WTC11 (cell line): ENCODE measurements at places on chromosomes 7 and 10. TPM values are rescaled to one million over a fixed set of nuclear protein-coding genes. Genes with fewer than 3 reads are reported as not detected.

DNA sequence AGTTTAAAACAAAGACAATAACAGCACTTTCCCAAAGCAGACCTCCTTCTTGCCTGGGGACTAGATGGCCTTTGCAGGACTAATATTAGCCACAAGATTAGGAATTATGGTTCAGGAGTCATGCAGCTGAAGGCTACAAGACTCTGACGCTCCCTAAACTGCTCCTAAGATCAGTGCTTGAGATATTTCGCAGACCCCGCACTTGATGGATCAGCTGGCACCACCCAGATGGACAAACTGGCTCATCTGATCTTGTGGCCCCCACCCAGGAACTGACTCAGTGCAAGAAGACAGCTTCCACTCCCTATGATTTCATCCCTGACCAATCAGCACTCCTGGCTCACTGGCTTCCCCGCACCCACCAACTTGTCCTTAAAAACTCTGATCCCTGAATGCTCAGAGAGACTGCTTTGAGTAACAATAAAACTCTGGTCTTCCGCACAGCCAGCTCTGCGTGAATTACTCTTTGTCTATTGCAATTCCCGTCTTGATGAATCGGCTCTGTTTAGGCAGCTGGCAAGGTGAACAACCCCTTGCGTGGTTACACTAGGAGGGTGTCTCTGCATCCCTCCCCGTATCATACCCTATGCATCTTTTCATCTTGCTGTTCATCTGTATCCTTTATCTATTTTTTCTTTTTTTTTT lies 26.9 kb upstream of the NRBF2 start:
- H3K4me3 ChIP-seq: no peak overlapping the region
- H3K27me3 ChIP-seq: no peaks in the 10 kb centered on the region; the same call in 1 of the 2 replicates
- peak overlapping the region; percentile 44; the same call in 1 of the 2 replicates for H3K27ac ChIP-seq
- no peaks in the 10 kb centered on the region for H3K36me3 ChIP-seq
- no peak for DNase-seq

DNA sequence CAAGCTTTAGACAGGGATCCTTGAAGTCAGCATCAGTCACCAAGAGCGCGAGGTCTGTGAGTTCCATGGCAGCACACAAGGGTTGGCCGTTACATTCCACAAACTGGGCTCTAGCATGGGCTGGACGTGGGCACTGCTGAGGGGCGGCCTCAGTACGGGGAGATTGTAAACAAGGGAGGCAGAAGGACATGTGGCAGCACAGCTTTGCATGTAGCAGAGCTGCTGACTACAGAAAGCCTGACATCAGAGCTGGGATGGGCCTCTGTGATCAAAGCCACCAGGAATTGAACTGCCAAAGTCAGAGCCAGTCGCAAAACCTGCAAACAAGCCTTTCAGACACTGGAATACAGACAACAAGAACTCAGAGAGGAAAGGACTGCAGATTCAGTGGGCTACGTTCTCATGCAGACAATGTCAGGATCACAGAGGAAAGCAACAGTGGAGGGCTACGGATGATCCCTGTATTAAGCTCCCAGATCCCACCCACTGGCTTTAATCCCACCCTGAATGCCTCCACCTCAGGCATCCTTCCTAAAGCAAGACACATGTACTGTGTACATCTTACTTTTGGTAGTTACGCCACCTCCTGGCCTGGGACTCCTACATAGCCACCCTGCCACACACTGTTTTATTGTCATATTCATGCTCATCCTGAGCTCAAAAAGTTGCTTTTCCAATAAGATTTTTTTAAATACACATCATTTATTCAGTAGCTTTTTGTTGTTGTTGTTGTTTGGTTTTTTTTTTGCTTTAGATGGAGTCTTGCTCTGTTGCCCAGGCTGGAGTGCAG lies 291.1 kb upstream of the IMMP2L start:
- H3K36me3 ChIP-seq: peaks cover 25% of the 10 kb centered on the region
- H3K4me3 ChIP-seq: no peak overlapping the region
- peaks cover 50% of the 10 kb centered on the region for H3K4me1 ChIP-seq
- H3K27ac ChIP-seq: peak overlapping the region; percentile 46; the same call in 1 of the 2 replicates
- no peak for DNase-seq

Gene ENKUR
- total RNA-seq: not detected in 3 replicates

Gene ZDHHC4
- 37.7 to 48.2 TPM (median 46.4 TPM) in 3 replicates for total RNA-seq

DNA sequence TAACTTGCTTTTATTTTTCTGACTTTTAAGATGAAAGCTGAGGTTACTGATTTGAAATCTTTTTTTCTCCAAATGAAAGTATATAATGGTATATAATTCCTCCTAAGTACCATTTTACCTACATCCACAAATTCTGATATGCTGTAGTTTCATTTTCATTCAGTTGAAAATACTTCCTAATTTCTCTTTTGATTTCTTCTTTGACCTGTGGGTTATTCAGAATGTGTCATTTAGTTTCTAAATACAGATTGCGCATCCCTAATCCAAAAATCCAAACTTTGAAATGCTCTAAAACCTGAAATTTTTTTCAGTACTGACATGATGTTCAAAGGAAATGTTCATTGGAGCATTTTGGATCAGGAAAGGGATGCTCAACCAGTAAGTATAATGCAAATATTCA lies 168.7 kb downstream of the CELF2 start:
- H3K27me3 ChIP-seq: no peaks in the 10 kb centered on the region
- peaks cover 33% of the 10 kb centered on the region for H3K4me1 ChIP-seq
- no peaks in the 10 kb centered on the region; the same call in 1 of the 2 replicates for H3K36me3 ChIP-seq

- DNase-seq: no peak
- H3K27ac ChIP-seq: no peak overlapping the region
- H3K27me3 ChIP-seq: no peaks in the 10 kb centered on the region
- H3K4me1 ChIP-seq: peaks cover 19% of the 10 kb centered on the region
These were observed 130.8 kb downstream of the VIPR2 start for GRCh38 chr7:159013825-159014289.

DNA sequence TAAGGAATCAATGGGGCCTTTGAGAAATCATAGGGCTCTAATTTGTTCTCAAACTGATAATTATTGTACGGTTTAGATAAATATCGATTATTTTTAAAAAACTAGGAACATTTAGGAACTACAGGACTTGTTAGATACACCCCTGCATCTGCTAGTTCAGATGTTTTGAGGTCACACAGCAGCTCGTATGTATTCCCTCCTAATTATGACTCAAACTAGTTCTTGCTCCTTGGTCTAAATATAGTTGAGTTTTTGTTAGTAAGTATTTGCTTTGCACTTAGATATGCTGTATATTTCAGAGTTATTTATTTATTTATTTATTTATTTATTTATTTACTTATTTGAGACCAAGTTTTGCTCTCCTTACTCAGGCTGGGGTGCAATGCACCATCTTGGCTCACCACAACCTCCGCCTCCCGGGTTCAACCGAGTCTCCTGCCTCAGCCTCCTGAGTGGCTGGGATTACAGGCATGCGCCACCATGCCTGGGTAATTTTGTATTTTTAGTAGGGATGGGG lies 22.7 kb downstream of the PTER start:
- H3K27me3 ChIP-seq: no peaks in the 10 kb centered on the region
- no peak overlapping the region for H3K27ac ChIP-seq
- no peak for DNase-seq
- no peaks in the 10 kb centered on the region for H3K4me1 ChIP-seq
- peaks cover 1% of the 10 kb centered on the region; the same call in 1 of the 2 replicates for H3K36me3 ChIP-seq
- H3K4me3 ChIP-seq: no peak overlapping the region

DNA sequence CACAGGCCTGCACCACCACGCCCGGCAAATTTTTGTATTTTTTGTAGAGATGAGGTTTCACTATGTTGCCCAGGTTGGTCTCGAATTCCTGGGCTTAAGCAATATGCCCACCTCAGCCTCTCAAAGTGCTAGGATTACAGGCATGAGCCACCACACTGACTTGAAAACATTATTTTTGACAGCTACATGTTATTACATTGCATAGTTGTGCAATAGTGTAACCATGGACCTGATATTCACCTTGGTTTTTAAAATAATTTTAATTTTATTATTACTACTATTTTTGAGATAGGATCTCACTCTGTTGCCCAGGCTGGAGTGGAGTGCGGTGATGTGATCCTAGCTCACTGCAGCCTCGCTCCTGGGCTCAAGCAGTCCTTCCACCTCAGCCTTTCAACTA lies 18.4 kb downstream of the AKAP9 start:
- no peak overlapping the region for H3K27ac ChIP-seq
- no peak for DNase-seq
- no peaks in the 10 kb centered on the region for H3K27me3 ChIP-seq
- H3K4me1 ChIP-seq: peaks cover 3% of the 10 kb centered on the region
- no peaks in the 10 kb centered on the region for H3K36me3 ChIP-seq

DNA sequence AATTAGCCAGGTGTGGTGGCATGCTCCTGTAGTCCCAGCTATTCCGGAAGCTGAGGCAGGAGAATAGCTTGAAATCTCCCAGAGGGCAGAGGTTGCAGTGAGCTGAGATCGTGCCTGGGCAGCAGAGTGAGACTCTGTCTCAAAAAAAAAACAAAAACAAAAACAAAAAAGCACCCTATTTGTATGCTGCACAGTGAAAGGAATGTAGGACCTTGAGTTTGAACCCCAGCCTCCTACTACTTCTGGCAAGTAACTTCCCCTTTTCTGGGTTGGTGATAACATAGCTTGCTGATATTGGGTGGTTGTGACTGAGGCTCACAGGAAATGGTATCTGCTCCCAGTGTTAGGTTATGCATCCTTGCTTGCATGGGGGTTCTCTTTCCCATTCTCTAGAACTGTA lies 205.3 kb downstream of the BUB3 start:
- no peak overlapping the region for H3K27ac ChIP-seq
- no peaks in the 10 kb centered on the region for H3K36me3 ChIP-seq
- no peak for DNase-seq
- H3K27me3 ChIP-seq: no peaks in the 10 kb centered on the region; the same call in 1 of the 2 replicates
- peaks cover 22% of the 10 kb centered on the region for H3K4me1 ChIP-seq

- H3K36me3 ChIP-seq: 0 out of 2 replicates have a peak, but pooled peaks cover 2% of the 10 kb centered on the region
- no peak for DNase-seq
These were observed 36.5 kb upstream of the AKR1C2 start for GRCh38 chr10:5040010-5040673.

GRCh38 chr10:126902157-126902556 lies 3.1 kb upstream of the DOCK1 start:
- H3K36me3 ChIP-seq: peaks cover 66% of the 10 kb centered on the region
- DNase-seq: no peak
- H3K27me3 ChIP-seq: peaks cover 12% of the 10 kb centered on the region

Gene HIF1AN
- 49.9 to 58.3 TPM (median 53.9 TPM) in 3 replicates for total RNA-seq

DNA sequence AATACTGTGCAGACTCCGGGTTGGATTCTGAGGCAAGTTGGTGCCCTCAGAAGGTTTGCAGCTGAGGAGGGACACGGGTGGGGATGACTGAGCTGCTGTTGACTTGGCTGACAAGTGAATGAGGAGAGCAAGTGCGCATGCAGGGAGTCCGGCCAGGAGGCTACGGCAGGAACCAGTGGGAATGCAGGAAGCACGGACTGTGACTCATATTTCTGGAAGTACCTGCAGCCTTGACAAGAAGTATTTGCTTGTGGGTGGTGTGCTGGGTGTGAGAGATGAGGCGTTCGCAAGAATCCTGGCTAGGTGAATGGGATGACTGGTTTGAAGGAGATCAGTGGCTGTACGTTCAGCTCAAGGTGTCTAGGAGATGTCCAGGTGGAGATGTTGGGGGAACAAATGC lies 30.8 kb upstream of the FXYD4 start:
- H3K4me1 ChIP-seq: peaks cover 28% of the 10 kb centered on the region
- H3K27me3 ChIP-seq: peaks cover 7% of the 10 kb centered on the region
- H3K4me3 ChIP-seq: no peak overlapping the region
- DNase-seq: no peak
- H3K36me3 ChIP-seq: no peaks in the 10 kb centered on the region

GRCh38 chr10:80407812-80408241 lies 524 bp upstream of the PRXL2A start:
- peaks cover 26% of the 10 kb centered on the region for H3K27me3 ChIP-seq
- no peaks in the 10 kb centered on the region for H3K36me3 ChIP-seq
- no peak for DNase-seq
- H3K4me1 ChIP-seq: peaks cover 39% of the 10 kb centered on the region
- peak overlapping the region; percentile 88 for H3K4me3 ChIP-seq
- peak overlapping the region; percentile 60 for H3K27ac ChIP-seq

GRCh38 chr10:131685576-131685975 lies 215.2 kb upstream of the PPP2R2D start:
- no peak for DNase-seq
- H3K36me3 ChIP-seq: no peaks in the 10 kb centered on the region
- H3K27me3 ChIP-seq: no peaks in the 10 kb centered on the region; the same call in 1 of the 2 replicates
- H3K27ac ChIP-seq: no peak overlapping the region

DNA sequence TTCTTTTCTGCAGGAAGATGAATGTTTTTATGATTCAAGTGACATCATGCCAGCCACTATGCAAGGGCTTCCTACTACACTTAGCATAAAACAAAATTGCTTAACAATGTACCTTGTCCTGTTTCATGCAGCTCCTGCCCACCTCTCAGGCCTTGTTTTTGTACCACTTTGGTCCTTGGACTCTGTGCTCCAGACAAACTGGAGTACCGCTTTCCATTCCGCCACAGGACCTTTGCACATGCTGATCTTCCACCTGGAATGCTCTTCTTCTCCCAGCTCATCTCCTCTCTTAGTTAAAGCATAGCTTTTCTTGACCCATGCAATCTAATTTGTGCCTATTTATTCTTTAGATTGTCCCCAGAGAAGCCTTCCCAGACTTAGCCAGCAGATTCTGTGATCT lies 77.5 kb upstream of the STK17A start:
- no peaks in the 10 kb centered on the region for H3K36me3 ChIP-seq
- H3K27me3 ChIP-seq: no peaks in the 10 kb centered on the region
- DNase-seq: no peak
- no peak overlapping the region for H3K27ac ChIP-seq
- no peak overlapping the region for H3K4me3 ChIP-seq

GRCh38 chr10:6385665-6386064 lies 182.9 kb downstream of the PFKFB3 start:
- peaks cover 14% of the 10 kb centered on the region for H3K27me3 ChIP-seq
- peaks cover 47% of the 10 kb centered on the region for H3K36me3 ChIP-seq
- no peaks in the 10 kb centered on the region for H3K4me1 ChIP-seq
- DNase-seq: no peak

Gene UFSP1
- 3.9 to 4.8 TPM (median 4.6 TPM) in 3 replicates for total RNA-seq

Gene PURB
- total RNA-seq: 22.0 to 22.5 TPM (median 22.1 TPM) in 3 replicates

- no peak overlapping the region for H3K27ac ChIP-seq
- H3K4me3 ChIP-seq: no peak overlapping the region
- DNase-seq: no peak
- peaks cover 5% of the 10 kb centered on the region; the same call in 1 of the 2 replicates for H3K4me1 ChIP-seq
These were observed 25.8 kb upstream of the EEPD1 start for GRCh38 chr7:36127075-36127740.

DNA sequence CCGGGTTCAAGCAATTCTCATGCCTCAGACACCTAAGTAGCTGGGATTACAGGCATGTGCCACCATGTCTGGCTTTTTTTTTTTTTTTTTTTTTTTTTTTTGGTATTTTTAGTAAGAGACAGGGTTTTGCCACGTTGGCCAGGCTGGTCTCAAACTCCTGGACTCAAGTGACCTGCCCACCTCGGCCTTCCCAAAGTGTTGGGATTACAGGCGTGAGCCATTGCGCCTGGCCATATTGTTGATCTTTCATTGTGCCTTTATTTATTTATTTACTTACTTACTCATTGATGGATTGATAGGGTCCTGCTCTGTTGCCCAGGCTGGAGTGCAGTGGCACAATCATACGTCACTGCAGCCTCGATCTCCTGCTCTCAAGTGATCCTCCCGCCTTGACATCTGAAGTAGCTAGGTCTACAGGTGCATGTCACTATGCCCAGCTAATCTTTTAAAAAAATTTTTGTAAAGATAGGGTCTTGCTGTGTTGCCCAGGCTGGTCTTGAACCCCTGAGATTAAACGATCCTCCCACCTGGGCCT lies 30.4 kb downstream of the SVIL start:
- H3K36me3 ChIP-seq: peaks cover 4% of the 10 kb centered on the region
- peaks cover 16% of the 10 kb centered on the region for H3K4me1 ChIP-seq
- no peak overlapping the region for H3K4me3 ChIP-seq
- DNase-seq: no peak
- no peaks in the 10 kb centered on the region for H3K27me3 ChIP-seq
- H3K27ac ChIP-seq: no peak overlapping the region

GRCh38 chr7:120218712-120219111 lies 54.3 kb upstream of the KCND2 start:
- no peaks in the 10 kb centered on the region for H3K4me1 ChIP-seq
- no peak overlapping the region for H3K27ac ChIP-seq
- no peaks in the 10 kb centered on the region for H3K36me3 ChIP-seq
